CD4-positive, alpha-beta T cell (primary cell): ENCODE measurements at places on chromosomes 5 and 9. TPM values are rescaled to one million over a fixed set of nuclear protein-coding genes. Genes with fewer than 3 reads are reported as not detected.
A peak's percentile ranks its signal among the peaks of the same experiment; 100 is the strongest.

GRCh38 chr5:135204151-135204600 is 170.1 kb upstream of the PITX1 start:
- no peak for DNase-seq

DNA sequence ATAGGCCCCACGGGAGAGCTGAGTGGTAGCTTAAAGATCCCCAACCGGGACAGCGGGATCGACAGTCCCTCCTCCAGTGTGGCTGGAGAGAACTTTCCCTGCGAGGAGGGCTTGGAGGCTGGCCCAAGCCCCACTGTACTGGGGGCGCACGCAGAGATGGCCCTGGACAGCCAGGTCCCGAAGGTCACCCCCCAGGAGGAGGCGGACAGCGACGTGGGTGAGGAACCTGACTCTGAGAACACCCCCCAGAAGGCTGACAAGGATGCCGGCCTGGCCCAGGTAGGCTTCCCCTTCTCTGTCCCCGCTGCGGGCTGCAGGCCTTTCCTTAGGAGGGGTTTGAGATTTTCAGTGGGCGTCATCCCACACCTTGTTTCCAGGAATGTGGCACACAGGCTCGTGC is 29.1 kb downstream of the FGD3 start:
- DNase-seq, result no peak

DNA sequence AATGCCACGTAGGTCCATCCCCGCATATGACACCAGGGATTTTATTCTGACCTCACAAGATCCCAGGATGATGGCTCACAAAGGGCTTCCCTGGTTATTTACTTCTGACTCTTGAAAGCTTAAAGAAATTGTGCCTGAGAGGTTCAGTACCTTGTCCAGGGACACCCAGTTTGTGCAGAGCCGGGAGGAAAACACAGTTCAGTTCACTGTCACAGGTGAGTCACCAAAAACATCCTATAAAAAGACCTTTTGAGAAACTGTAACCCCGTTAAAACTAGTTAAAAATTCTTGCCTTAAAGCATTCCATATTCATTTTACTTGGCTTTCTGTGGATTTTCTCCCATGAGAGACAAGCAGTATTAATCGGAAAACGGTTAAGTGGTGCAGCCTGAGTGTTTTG is 56.6 kb downstream of the ZNF510 start:
- DNase-seq, result no peak

Gene TAF11L2
- not detected for total RNA-seq

GRCh38 chr5:164746723-164747122 is 1241.3 kb downstream of the MAT2B start:
- no peak for DNase-seq

DNA sequence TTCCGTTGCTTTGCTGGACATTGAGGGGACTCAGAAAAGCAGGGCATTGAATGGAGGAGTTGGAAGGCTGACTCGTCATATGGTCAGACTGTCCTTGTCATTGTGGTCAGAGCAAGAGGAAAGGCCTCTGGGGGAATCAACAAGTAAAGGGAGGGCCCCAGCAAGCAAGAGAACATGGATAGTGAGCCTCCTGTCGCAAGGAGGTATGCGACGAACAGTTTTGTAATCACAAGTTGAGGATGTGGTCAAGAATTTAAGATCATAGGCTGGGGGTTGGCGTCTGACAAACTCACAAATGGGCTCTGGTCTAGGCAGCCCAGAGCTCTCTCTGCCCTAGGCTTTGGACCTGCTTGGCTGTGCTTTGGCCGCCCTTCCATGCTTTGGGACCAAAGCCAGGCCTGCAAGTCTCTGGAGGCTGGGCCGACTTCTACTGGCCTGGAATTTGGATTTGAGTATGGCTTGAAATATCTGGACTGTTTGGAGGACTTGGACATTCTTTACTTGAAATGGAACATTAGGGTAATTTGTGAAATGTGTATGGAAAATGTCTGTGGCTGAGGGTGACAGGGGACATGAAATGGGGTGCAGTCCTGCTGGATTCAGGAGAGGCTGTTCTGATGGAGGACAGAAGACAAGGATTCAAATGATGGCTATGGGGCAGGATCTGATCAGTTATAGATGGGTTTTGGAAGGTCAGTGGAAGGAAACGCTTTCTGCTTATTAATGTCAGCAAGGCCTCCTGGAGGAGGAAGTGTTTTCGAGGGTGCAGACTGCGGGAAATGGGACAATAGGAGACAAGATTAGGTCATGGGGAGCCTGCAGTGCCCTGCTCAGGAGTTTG is 19.2 kb upstream of the NDST1 start:
- DNase-seq, result no peak

Gene ARAP3
- total RNA-seq, result 0.31 TPM

DNA sequence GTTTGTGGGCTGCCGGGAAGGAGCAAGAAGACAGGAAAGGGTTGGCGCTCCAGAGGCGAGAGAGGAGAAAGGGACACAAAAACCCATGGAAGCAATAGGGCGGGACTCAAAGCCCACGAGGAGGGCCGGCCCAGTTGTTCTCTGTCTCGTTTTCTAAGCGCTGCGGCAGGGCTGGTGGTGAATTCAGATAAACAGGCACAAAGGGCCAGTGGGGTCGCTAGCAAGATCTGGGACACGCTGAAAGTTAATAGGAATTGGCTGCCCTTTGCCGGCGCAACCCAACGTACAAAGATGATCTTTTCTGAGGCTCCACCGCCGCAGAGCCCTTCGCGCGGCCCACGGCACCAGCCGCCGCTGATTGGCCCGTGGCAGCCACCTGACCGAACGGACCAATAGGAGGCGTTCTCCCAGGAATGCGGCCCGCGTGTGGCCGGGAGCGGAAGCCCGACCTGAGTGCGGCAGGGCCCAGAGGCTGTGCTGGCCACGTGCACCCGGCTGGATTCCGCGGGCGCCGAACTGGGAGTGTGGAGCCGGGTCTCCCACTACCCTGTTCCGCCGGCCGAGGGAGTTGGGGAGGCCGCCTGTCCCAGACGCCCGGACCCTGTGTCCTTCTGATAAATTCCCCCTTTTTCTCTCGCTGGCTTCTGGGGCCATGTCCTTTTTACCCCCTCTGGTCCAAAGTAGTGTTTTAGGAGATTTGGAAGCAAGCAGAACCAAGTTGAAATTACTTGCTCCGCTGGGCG is 16.8 kb upstream of the NSD1 start:
- peak; percentile 74 for DNase-seq

- no peak for DNase-seq
These were observed 97.4 kb upstream of the TRIM32 start for GRCh38 chr9:116589392-116590354.

DNA sequence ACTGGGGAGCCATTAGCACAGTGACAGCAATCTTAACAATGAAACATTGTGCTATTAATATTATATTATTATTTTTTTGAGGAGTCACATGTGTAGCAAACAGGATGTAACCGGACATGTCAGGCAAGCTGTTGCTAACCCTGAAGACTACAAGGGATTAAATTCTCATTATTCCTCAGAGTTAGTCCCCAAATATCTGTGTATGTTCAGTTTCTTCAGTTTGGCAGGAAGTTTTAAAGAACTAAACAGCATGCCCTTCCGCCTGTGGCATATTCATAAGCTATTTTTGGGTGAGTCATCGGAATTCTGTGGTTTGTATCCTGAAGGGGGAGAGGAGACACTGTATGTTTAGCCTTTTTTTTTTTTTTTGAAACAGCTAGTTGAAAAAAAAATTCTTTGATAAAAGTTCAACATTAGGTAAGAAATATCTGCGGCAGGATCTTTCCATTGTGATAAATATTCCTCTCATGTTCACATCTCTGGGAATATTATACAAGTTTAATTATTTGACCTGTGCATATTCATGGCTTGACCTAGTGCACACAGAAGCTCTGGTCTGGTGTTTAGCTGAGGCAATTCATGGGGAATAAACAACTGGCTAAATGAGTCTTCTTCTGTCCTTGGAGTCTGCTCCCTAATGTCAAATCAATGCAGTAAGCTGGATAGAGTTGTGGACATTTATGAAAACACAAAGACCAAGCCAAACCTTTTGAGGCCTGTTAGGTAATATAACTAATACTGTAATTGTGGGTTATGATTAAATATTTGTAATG is 202.7 kb upstream of the CDKN2B start:
- DNase-seq, result no peak

Gene SPATA31C1
- not detected for total RNA-seq

GRCh38 chr5:14895301-14895700 is 23.7 kb upstream of the ANKH start:
- DNase-seq, result peak; percentile 13

GRCh38 chr5:152549709-152550108 is 144.6 kb upstream of the NMUR2 start:
- no peak for DNase-seq

DNA sequence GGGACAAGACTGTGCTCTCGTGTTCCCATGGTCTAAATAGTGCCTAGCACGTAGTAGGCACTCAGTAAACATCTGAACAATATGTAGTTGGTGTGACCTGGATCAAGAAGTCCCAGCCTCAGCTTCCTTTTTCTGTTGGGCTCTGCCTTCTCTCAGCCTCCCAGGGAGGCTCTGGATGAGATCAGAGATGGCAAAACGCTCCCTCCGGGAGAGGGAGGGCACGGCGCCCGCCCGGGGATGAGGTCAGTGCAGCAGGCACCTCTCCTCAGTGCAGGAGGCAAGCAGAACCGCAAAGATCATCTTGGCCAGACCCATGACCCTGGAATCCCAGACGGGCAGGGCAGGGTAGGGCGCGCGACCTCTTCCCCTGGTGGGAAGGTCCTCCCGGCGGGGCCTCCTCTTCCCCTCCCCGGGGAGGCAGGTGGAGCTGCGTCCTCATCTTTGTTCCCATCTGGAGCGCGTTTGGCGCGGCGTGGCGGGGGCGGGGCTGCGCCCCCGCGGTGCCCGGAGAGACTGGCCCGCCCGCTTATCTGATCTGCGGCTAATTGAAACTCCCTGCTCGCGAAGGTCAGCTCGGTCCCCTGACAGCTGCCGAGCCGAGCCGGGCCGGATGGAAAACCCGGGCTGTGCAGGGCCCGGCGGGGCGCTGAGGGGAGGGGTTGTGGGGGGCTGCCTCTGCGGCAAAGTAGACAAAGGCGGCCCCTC is 60.9 kb downstream of the CXXC5 start:
- DNase-seq, result no peak

Gene COL23A1
- total RNA-seq, result not detected

GRCh38 chr5:36502608-36503007 is 103.8 kb upstream of the SLC1A3 start:
- no peak for DNase-seq

Gene DMGDH
- total RNA-seq, result not detected

DNA sequence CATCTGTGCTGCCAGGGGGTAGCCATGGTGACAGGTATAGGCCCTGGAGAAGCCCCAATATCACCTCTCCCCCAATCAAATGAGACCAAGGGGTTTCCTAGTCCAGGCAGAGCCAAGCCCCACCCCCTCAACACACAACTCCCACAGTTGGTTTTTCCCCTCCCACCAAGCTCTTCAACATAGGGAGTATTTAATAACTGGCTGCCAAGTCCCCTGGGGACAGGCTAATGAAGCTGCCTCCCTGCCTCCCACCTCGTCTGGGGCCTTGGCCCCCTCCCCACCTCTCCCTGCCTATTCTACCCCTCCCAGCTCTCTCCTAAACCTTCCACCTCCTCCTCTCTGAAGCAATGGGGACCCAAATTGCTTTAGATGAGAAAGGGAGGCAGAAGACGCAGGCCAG is 23.4 kb downstream of the CPLX2 start:
- DNase-seq, result no peak

DNA sequence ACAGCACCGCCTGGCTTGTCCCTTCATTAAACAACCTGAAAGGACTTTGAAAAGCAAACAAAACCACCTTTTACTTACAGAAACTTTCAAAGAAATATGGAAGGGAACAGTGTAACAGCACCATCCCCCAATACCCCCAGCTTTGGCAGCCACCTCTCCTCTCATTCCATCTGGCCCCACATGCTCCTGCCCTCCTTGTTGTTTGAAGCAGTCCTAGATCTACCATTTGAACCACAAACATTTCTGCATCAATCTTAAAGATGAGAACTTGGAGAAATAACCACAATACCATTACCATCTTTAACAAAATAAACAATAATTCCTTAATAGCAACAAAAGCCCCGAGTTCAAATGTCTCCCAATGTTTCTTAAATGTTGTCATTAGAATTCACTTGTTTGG is 17.8 kb upstream of the COL15A1 start:
- no peak for DNase-seq

Gene LOX
- total RNA-seq, result 0.11 TPM

DNA sequence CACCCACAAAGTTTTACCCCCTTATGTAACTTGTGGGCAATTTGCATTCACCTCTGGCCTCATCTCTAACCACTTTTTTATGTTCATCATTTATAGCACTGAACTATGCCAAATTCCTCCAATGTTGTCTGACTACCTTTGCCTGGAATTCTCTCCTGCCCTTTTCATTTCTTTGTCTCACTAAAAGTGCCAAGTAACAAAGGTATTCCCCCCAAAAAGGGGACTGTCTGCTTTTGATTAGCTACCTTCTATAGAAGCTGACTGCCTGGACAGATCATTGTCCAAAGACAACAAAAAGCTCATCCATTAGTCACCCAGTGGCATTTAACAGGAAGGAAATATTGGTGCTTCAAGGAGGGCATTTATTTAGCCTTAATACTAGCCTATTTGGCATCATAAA is 189.9 kb upstream of the VCAN start:
- DNase-seq, result no peak

GRCh38 chr5:39526914-39527477 is 102.2 kb upstream of the DAB2 start:
- no peak for DNase-seq

Gene PPIP5K2
- 45.6 TPM for total RNA-seq

DNA sequence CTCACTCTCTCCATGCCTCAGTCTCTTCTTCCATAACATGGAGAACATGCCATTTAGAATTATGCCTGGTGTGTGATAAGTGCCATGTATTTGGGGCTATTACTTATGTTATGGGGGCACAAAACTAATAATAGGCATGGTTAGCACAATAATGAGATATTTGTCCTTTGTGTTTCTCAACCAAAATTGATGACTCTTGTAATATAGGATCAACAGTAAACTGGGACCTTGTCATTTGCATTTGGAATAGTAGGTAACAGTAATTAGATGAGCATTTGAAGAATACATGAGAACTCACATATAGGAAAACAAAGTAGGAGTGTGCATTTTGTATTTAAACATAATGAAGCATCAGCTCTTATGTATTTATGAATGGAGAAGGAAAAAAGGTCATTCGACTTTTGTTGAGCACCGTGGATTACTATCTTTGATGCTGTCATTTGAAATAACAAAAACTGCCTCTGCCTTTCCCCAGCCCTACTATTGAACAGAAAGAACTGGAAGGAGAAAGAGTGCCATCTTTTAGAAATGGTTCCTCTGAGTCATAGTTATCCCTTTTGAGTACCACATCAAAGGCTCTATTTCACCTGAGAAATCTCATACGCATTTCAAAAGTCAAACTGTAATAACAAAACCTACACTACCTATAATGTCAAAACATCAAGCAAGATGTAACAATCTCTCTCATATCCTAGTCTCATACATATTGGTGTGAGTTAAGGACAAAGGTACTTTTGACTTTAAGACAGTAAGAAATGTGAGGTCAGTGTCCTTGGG is 655.2 kb downstream of the PDE4D start:
- no peak for DNase-seq

GRCh38 chr9:76894198-76894597 is 11.7 kb downstream of the PRUNE2 start:
- DNase-seq, result no peak

Gene RPS23
- total RNA-seq, result 4,190 TPM

- peak; percentile 85 for DNase-seq
These were observed 193.0 kb downstream of the MELK start for GRCh38 chr9:36765468-36766341.
